ENCODE measurements at places on chromosomes 12 and 14.

GRCh38 chr12:91133871-91134270 lies 22.6 kb upstream of the LUM start:
- DNase-seq = no peak
- H3K4me3 ChIP-seq = no peak overlapping the region
- no peaks in the 10 kb centered on the region for H3K36me3 ChIP-seq
- H3K27ac ChIP-seq = no peak overlapping the region

DNA sequence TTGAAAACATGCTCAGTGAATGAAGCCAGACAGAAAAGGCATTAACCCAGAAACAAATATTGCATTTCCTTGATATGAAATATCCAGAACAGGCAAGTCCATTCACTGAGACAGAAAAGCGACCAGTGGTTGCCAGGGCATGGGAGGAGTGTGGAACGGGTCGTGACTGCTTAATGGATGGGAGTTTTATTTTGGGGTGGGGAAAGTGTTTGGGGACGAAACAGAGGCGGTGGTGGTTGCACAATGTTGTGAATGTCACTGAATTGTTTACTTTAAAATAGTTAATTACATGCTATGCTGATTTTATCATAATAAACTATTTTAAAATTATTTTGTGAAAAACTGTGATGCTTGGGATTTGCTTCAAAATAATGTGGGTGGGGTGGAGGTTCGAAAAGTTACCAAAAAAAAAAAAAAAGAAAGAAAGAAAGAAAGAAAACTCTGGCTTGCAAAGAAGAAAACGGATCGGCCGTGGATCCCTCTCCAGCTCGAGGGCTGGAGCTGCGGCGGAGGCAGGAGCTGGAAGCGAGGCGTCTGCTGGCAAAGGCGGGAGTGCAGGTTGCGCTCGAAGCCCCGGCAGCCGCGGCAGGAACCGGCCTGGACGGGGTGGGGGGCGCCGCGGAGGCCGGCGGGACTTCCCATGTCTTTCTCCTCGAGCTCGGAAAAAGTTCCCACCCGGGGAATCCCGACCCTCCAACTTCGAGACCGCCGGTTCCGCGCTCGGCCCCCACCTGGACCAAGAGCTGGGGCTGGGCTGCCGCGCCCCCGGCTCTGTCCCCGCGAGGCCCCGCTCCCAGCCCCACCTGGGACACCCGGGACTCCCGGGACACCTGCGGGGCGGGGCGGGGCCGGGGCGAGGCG lies 524 bp upstream of the P2RX2 start:
- peak overlapping the region; percentile 34 for H3K4me3 ChIP-seq
- H3K27me3 ChIP-seq = peaks cover 21% of the 10 kb centered on the region

- H3K27ac ChIP-seq = no peak overlapping the region
- H3K4me3 ChIP-seq = no peak overlapping the region
- peaks cover 10% of the 10 kb centered on the region for H3K4me1 ChIP-seq
- no peaks in the 10 kb centered on the region for H3K27me3 ChIP-seq
- no peak for DNase-seq
Measured at GRCh38 chr12:39586816-39587215, 32.8 kb downstream of the ABCD2 start.

GRCh38 chr14:103872481-103873113 lies 25.2 kb upstream of the PPP1R13B start:
- peaks cover 13% of the 10 kb centered on the region for H3K4me1 ChIP-seq
- H3K27ac ChIP-seq = peak overlapping the region; percentile 71
- peak overlapping the region; percentile 75 for H3K4me3 ChIP-seq
- no peaks in the 10 kb centered on the region for H3K36me3 ChIP-seq
- DNase-seq = no peak
- no peaks in the 10 kb centered on the region for H3K27me3 ChIP-seq

- no peak overlapping the region for H3K27ac ChIP-seq
- H3K36me3 ChIP-seq = no peaks in the 10 kb centered on the region
- H3K4me3 ChIP-seq = no peak overlapping the region
- H3K27me3 ChIP-seq = no peaks in the 10 kb centered on the region
- H3K4me1 ChIP-seq = no peaks in the 10 kb centered on the region
- DNase-seq = no peak
Measured at GRCh38 chr14:37865719-37866549, 270.5 kb downstream of the TTC6 start.

DNA sequence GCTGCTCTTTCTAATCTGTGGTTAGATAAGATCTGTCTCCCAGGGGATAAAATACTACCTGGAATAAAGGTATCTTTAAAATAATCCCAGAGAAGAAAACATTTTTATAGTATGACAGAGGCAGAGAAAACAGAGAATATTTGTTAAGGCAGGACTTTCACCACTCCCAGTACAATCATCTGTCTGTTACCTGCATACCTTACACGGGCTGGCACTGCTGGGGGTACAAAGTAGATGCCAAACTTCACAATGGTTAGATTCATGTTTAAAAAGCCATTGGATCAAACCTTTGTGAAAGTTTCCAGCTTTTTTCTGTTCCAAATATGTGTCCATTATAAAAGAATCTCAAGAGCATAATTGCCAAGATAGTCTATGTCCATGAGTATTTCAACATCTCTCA lies 273.6 kb upstream of the BTG1 start:
- no peaks in the 10 kb centered on the region for H3K36me3 ChIP-seq
- no peak overlapping the region for H3K27ac ChIP-seq
- DNase-seq = no peak
- H3K4me3 ChIP-seq = no peak overlapping the region
- no peaks in the 10 kb centered on the region for H3K27me3 ChIP-seq
- peaks cover 9% of the 10 kb centered on the region for H3K4me1 ChIP-seq

- no peaks in the 10 kb centered on the region for H3K4me1 ChIP-seq
- peaks cover 7% of the 10 kb centered on the region for H3K27me3 ChIP-seq
- no peak overlapping the region for H3K4me3 ChIP-seq
- DNase-seq = no peak
- H3K36me3 ChIP-seq = no peaks in the 10 kb centered on the region
- H3K27ac ChIP-seq = no peak overlapping the region
Measured at GRCh38 chr12:11477110-11477509, 81.7 kb upstream of the PRB2 start.

DNA sequence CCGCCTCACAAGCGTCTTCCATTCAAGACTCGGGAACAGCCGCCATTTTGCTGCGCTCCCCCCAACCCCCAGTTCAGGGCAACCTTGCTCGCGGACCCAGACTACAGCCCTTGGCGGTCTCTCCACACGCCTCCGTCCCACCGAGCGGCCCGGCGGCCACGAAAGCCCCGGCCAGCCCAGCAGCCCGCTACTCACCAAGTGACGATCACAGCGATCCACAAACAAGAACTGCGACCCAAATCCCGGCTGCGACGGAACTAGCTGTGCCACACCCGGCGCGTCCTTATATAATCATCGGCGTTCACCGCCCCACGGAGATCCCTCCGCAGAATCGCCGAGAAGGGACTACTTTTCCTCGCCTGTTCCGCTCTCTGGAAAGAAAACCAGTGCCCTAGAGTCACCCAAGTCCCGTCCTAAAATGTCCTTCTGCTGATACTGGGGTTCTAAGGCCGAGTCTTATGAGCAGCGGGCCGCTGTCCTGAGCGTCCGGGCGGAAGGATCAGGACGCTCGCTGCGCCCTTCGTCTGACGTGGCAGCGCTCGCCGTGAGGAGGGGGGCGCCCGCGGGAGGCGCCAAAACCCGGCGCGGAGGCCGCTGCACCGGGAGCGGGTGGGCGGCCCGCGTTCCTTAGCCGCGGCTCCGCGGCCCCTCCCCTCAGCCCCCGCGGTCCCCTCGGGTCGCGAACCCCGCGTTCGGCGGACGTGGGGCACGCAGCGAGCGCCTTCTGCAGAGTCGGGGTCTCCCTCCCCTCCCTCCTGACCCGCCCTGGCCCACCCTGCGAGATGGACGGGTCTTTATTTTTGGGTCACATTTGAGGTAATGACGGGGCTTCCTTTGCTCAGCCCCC lies at the start of gene UBC:
Gene UBC (minus strand): TSS at position 259 of the 847 bp plus-strand sequence. CDS start 879 bp downstream, outside the sequence.
- peaks cover 46% of the 10 kb centered on the region for H3K36me3 ChIP-seq
- peaks cover 84% of the 10 kb centered on the region for H3K4me1 ChIP-seq
- H3K4me3 ChIP-seq = peak within 1 kb of the TSS; percentile 100
- H3K27me3 ChIP-seq = no peaks in the 10 kb centered on the region

- H3K27ac ChIP-seq = no peak overlapping the region
- no peaks in the 10 kb centered on the region for H3K36me3 ChIP-seq
- H3K4me1 ChIP-seq = no peaks in the 10 kb centered on the region
- H3K4me3 ChIP-seq = no peak overlapping the region
- H3K27me3 ChIP-seq = peaks cover 2% of the 10 kb centered on the region
- DNase-seq = no peak
Measured at GRCh38 chr12:89103831-89104230, 248.5 kb downstream of the DUSP6 start.

DNA sequence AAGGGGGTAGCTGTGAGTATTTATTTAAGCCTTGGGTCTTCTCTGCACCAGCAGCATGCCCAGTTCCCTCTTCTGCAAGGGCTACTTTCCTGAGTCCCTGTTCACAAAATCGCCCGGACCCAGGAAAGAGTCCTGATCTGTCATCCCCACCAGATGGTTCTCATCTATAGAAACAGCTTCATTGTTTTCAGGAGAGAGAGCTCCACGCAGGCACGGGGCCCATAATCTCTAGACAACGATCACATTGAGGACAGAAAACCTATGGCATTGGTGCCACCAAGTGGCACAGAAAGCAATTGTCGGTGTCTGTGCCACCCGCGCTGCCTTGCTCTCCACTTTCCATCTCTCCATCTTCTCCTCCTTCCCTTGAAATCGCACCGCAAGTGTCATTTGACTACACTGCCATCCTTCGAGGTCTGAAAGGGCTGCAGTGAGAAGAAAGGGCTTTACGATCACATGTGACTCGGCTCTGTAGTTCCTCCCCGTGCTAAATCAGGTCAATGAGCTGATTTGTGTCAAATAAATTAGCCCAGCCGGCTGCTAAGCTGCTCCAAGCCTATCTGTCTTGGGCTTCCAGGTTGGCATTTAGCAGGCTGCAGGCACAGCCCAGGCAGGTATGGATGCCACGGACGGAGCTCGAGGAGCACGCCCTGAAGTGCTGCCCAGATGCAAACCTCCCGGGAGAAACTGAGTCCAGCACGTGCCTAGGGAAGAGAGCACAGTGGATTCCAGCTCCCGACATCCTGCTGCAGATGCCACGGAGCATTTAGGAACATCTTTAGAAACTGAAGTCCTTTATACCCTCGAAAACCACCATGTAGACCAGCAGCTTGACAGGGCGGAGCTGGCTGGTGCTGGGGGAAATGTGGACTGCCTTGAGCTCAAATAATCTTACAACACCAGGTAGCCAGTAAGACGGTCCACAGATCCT lies 28.8 kb downstream of the SPRING1 start:
- peaks cover 15% of the 10 kb centered on the region for H3K27me3 ChIP-seq
- no peak overlapping the region for H3K4me3 ChIP-seq
- peaks cover 8% of the 10 kb centered on the region for H3K4me1 ChIP-seq
- H3K36me3 ChIP-seq = no peaks in the 10 kb centered on the region
- peak; percentile 57 for DNase-seq

- no peak overlapping the region for H3K4me3 ChIP-seq
- no peaks in the 10 kb centered on the region for H3K27me3 ChIP-seq
- no peaks in the 10 kb centered on the region for H3K4me1 ChIP-seq
- H3K27ac ChIP-seq = no peak overlapping the region
- no peaks in the 10 kb centered on the region for H3K36me3 ChIP-seq
- DNase-seq = no peak
Measured at GRCh38 chr14:78790271-78790670, 620.1 kb downstream of the NRXN3 start.

DNA sequence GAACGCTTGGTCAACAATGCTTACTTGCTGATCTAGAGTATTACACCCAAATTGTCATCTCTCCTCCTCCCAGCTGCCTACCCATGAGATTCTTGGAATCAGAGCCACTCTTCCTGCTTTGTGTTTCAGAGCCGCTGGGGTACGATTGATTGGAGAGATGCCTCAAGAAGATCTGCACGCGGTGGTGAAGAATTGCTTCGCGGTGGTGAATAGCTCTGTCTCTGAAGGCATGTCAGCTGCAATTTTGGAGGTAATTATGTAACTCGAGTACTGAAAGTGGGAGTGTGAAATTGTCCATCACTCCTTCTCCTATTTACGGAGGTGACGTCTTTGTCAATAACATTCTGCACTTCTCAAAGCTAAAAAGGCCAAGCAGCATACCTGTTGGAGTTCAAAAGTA lies 93.9 kb downstream of the GLT1D1 start:
- DNase-seq = no peak
- H3K4me1 ChIP-seq = no peaks in the 10 kb centered on the region
- H3K4me3 ChIP-seq = no peak overlapping the region
- no peaks in the 10 kb centered on the region for H3K27me3 ChIP-seq
- no peak overlapping the region for H3K27ac ChIP-seq
- H3K36me3 ChIP-seq = no peaks in the 10 kb centered on the region

GRCh38 chr12:114696443-114697242 lies 12.7 kb upstream of the TBX3 start:
- no peak overlapping the region for H3K4me3 ChIP-seq
- H3K36me3 ChIP-seq = peaks cover 3% of the 10 kb centered on the region
- no peak for DNase-seq
- peaks cover 92% of the 10 kb centered on the region for H3K27me3 ChIP-seq
- no peak overlapping the region for H3K27ac ChIP-seq
- no peaks in the 10 kb centered on the region for H3K4me1 ChIP-seq

DNA sequence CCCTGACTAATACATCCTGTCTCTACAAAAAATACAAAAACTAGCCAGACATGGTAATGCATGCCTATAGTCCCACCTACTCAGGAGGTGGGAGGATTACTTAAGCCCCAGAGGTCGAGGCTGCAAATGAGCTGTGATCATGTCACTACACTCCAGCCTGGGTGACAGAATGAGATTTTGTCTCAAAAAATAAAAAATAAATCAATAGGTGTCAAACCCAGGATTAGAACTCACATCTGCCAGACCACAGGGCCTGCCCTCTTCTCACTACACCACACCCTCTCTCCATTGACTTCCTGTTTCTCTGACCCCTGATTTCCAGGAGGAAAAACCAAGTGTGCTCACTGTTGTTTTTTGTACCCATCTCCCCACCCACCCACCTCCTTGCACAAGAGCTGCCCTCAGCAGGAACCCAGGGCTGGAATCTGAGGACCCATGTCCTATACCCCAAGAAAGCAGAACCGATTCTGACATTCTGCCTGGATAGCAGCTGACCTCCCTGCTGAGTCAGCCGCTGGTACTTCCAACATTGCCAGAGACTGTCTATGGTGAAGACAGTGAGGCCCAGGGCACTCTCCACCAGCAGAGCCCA lies 6.2 kb downstream of the CMKLR1 start:
- H3K36me3 ChIP-seq = no peaks in the 10 kb centered on the region
- H3K27ac ChIP-seq = no peak overlapping the region
- H3K27me3 ChIP-seq = peaks cover 7% of the 10 kb centered on the region

GRCh38 chr14:77143071-77143470 lies 1.5 kb upstream of the ZDHHC22 start:
- H3K36me3 ChIP-seq = no peaks in the 10 kb centered on the region
- H3K27me3 ChIP-seq = peaks cover 76% of the 10 kb centered on the region
- H3K27ac ChIP-seq = no peak overlapping the region

- H3K4me1 ChIP-seq = no peaks in the 10 kb centered on the region
- no peak for DNase-seq
- H3K4me3 ChIP-seq = no peak overlapping the region
- no peaks in the 10 kb centered on the region for H3K36me3 ChIP-seq
Measured at GRCh38 chr12:119631930-119632678, 35.8 kb upstream of the PRKAB1 start.

- no peak for DNase-seq
- peaks cover 8% of the 10 kb centered on the region for H3K36me3 ChIP-seq
- no peak overlapping the region for H3K27ac ChIP-seq
- H3K27me3 ChIP-seq = peaks cover 4% of the 10 kb centered on the region
Measured at GRCh38 chr12:51883295-51883694, 4.6 kb upstream of the ANKRD33 start.
